Stimulated activated naive CD4-positive, alpha-beta T cell (primary cell): ENCODE measurements at places on chromosomes 7 and 10.
A peak's percentile ranks its signal among the peaks of the same experiment; 100 is the strongest.

DNA sequence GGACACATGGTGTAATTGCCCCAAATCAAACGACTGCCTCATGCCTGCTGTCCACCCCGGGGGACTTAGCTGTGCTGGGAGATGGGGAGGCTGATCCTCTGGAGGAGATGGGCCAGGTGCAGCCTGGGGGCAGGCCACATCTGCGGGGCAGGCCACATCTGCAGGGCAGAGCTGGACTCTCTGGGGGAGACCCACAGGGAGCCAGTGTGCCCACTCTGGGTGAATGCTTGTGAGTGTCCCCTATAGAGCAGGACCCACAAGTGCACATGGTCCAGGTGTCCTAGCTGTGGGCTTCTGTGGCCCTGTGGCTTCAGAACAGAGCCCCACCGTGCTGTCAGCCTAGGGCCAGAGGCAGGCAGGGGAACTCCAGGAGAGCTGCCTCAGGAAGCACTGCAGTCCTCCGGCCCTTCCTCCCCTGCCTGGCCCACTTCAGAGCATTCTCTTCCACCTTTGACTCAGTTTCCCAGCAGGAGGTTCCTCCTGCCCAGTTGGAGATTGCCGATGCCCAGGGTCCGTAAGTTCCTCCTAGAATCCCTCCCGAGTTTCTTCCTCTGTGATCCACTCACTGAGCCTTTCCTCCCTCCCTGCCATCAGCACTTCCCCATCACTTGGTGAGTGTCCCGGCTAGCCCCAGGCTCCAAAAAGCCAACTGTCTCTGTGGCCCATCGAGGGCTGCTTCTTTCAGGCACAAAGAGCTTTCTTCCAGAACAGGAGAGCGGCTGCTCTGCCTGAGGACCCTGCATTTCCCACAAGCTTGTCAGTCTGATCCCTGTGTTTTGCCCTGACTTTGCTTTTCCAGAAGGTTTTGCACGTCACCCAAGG, 50.3 kb downstream of the ADCYAP1R1 start:
- no peak for DNase-seq

DNA sequence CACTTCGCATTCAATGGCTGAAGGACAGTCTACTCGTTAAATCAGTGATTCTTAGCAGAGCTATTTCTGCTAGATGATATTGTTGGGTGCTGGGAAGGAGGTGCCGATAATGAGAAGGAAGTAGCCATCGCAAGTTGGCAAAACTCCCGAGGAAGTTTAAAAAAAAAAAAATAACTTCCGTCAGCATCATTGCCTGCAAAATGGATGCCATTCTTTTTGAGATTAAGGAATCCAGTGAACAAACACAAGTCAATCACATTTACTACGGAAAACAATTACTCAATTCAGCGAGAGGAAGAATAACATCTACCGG, 74.4 kb upstream of the SFMBT2 start:
- DNase-seq, result peak; percentile 18

DNA sequence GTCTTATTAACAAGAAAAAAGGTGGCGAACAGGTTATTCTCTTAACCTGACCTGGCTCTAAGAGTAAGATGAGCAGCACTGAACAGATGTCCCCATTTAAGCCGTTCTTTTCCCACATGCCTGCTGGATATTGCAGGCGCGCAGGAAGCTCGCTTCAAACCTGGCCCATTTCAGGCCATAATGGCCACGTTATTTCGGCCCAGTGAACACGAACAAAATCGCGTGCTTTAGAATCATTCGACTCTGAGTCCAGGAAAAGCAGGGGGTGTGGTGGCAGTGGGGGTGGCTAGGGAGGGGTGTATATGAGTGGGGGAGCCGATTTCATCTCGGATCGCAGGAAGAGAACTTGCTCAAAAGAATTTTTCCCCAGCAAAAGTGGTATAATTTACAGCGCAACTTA, 6.6 kb upstream of the SP8 start:
- no peak for DNase-seq

DNA sequence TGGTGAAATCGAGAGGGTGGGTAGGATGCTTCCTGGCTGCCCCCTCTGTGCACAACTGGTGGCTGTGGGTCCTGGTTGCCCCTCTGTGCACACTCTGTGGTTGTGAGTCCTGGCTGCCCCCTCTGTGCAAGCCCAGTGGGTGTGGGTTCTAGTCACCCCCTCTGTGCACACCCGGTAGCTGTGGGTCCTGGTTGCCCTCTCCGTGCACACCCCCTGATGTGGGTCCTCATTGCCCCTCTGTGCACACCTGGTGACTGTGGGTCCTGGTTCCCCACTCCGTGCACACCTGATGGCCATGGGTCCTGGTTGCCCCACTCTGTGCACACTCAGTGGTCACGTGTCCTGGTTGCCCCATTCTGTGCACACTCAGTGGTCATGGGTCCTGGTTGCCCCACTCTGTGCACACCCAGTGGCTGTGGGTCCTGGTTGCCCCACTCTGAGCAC, 20.3 kb upstream of the RET start:
- no peak for DNase-seq

GRCh38 chr7:51278797-51279196, 37.8 kb downstream of the COBL start:
- DNase-seq, result no peak

GRCh38 chr7:26127411-26127810, 24.6 kb upstream of the NFE2L3 start:
- no peak for DNase-seq

DNA sequence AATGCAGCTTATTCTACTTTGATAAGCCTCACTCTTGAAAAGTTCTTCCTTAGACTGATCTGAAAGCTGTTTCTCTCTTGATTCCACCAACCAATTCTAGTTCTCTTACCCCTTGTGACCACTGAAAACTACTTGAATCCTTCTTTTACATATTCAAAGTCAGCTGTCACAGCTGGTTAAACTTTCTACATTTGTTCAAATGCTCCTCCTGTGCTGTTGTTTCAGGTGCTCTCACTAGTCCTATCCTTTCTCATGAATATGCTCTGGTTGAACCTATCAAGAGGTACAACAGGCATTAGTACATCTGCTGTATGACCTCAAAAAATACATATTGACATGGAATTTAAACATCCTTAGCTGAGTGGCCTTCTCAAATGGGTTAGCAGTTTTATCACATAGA, 91.5 kb downstream of the MYO3A start:
- no peak for DNase-seq

GRCh38 chr7:117324960-117325359, 2.1 kb upstream of the WNT2 start:
- DNase-seq, result no peak

DNA sequence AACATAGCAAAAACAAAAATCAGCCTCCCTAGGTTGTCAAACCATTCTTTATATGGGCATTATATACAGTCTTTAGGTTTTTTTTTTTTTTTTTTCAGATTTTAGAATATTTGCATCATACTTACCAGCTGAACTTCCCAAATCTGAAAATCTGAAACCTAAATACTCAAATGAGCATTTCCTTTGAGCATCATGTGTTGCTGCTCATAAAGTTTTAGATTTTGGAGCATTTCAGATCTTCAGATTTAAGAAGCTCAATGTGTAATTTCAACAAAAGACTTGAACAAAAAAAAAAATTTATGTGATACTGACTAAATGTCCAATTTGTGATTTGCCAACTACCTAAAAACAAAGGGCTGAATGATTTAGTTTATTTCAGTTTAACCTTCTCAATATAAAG, 13.6 kb downstream of the FAM3C start:
- no peak for DNase-seq

- no peak for DNase-seq
Measured at GRCh38 chr10:130140425-130140824, 4.2 kb downstream of the GLRX3 start.

- DNase-seq, result no peak
Measured at GRCh38 chr10:35691522-35692236, 49.6 kb upstream of the FZD8 start.

DNA sequence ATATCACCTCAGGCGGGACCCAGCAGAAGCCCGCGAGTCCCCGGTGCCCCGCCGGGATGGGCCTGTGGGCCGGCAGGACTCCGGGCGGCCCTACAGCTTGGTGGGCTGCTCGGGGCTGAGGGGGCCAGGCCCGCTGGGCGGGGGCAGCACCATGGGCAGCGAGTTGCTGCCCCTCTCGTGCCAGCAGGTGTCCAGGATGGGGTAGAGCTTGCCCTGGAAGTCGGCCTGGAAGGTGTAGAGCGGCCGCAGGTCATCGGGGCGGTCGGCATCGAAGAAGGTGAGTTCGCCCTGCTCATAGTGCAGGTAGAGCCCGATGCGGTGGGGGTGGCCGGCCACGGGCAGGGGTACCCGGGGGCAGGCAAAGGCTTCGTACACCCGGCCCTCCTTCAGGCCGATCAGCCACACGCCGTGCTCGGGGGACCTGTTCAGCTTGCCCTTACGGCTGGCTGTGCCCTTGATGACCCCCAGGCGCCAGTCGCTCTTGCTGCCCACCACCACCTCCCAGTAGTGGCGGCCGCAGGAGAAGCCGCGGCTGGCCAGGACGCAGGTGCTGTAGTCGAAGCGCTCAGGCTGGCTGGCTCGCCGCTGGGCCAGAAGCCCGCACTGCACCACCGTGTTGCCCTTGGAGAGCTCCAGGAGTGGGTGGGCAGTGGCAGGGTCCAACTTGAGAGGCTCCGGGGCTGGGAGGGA, 4.3 kb upstream of the NSUN5 start:
- DNase-seq, result no peak

DNA sequence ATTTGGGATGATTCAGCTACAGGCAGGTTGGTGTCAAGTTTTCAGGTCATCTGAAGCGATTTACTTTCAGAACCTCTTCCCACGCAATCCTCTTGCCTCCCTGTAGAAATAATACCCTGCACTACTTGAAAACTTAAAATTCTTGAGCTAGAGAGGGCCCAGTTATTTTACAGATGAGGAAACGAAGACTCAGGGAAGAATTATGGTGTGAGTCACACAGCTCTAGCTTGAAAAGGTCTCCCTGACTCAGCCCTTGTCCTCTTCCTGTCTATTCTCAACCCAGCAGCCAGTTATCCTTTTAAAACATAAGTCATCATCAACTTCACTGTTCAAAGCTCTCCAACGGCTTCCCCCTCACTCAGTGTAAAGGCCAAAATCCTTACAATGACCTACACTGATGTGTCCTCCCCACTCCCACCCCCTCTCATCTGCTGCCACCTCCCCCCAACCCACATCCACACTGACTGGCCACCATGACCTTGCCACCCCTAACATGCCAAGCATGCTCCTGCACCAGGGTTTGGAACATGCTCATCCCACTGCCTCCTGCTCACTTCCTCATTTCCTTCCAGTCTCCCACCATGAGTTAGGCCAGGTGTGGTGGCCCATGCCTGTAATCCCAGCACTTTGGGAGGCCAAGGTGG, 3.4 kb downstream of the DNMBP start:
- DNase-seq, result no peak

GRCh38 chr7:15489383-15489782, 72.4 kb downstream of the AGMO start:
- no peak for DNase-seq

DNA sequence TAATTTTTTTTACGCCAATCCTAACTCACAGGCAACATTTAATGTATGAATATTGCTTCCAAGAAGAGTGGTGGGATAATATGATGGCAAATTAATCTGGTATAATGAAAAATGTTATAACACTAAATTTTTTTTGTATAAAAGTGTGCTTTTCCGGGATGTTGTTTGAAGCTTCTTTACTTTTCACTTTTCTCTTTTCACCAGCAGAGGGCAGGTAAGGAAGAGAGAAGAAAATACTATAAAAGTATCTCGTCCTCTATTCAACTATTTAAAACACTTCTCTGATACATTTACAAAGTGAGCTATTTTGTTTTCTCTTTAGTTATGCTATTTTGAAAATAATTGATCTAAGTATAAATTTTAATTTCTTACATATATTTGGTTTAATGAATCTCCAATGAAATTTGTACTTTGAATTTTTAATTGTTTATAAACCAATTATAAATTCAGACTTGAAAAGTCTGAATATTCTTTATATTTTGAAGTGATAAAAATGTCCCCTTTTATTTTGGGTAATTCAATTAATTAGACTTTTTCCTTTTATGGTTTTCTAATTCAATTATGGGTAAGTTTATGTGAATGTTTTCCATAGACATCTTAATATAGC, 20.7 kb upstream of the CFTR start:
- DNase-seq, result no peak

DNA sequence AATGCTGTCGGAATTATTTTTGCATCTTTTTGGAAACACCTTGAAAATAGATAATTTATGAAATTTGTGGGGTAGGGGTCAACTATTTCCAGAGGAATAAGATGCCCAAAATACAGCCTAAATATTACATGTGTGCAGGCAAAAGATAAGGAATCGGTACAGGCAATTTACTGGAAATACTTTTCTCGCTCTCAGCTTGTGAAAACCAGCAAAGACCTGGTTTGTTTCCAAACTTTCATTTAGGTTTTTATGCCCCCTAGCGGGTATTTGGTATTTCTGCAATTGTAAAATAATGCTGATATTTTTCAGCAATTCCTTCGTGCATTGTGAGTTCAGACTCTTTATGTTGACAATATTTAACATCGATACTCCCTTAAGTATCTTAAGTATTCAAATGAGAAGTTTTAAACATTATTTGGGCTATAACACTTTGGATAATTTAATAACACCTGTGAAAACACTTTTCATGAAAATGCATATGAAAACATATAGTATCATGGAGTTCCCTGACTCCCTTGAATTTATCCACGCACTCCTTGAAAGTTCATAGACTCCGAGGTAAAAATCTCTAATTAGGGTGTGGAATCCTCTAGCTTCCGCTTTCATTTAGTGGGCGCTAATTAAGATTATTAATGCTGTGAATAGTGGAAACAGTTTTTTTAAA, 132.4 kb downstream of the TSPAN12 start:
- DNase-seq, result no peak

DNA sequence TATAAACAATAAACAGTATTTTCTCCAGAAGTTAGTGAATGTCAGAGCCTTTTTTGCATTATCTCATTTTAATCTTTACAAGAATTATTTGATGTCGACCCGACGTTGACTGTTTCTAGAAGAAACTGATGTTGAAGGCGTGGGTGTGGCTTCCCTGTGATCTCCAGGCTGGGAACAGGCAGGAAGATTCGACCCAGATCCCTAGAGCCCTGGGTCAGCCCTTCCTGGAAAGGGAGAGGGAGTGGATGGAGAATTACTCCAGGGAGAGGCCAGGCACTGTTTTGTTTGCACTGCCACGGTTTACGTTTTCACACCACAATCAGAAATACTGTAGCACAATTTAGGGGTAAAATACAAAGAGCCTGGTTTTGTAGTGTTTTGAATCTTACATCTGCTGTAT, 133.1 kb downstream of the ADARB2 start:
- no peak for DNase-seq

DNA sequence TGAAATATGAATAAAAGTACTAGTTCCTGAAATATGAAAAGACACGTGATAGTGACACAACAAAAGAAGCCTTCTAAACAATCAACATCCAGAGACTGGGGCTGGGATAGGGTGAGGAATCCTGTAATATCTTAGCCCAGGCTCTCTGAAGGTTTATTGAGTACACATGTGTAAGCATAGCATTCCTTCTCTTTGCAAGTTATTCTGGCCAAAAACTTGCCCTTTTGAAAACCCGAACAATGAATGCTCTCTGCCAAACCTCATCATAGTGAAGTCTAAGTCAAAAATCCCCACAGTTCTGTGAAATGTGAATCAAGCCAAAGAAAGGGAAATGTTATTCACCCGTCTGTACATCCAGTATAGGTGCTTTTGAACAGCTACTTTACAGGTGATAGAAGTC, 11.6 kb downstream of the SEMA3D start:
- no peak for DNase-seq
